Endothelial cell of umbilical vein (primary cell): ENCODE measurements at places on chromosomes 12 and 14. TPM values are rescaled to one million over a fixed set of nuclear protein-coding genes. Genes with fewer than 3 reads are reported as not detected.

- no peak overlapping the region for H3K27ac ChIP-seq
- peaks cover 1% of the 10 kb centered on the region for H3K27me3 ChIP-seq
- no peaks in the 10 kb centered on the region for H3K4me1 ChIP-seq
- no peak for DNase-seq
- H3K36me3 ChIP-seq = no peaks in the 10 kb centered on the region
These were observed 61.7 kb downstream of the PRMT8 start for GRCh38 chr12:3552726-3553045.

Gene RASSF9
- 2.3 and 3.6 TPM in 2 replicates for total RNA-seq

GRCh38 chr14:28468191-28469151 lies 298.1 kb upstream of the FOXG1 start:
- H3K4me1 ChIP-seq = no peaks in the 10 kb centered on the region
- H3K4me3 ChIP-seq = no peak overlapping the region

DNA sequence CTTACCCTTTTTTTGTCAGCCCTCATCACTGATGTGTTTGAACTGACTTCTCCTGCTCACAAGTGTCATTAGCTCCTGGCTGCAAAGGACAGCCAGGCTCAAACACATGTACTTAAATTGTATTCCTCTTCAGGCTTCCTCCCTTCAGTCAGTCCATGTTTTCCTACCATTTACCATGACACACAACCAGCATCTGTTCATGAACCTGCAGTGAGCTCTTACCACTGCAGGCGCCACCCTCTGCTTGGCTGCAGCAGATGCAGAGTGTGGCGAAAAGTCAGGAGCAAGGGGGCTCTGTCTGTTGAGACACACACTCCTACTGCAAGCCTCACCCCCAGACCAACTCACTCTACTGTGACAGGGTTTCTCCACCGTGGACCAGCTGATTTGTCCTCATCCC lies 70.2 kb downstream of the TSPAN11 start:
- no peak overlapping the region for H3K27ac ChIP-seq
- DNase-seq = no peak
- H3K4me1 ChIP-seq = peaks cover 21% of the 10 kb centered on the region
- no peaks in the 10 kb centered on the region for H3K36me3 ChIP-seq
- H3K27me3 ChIP-seq = no peaks in the 10 kb centered on the region
- H3K4me3 ChIP-seq = no peak overlapping the region

Gene P2RX7
- total RNA-seq = 5.1 and 8.1 TPM in 2 replicates
